ENCODE measurements at places on chromosomes 11 and 22.
A peak's percentile ranks its signal among the peaks of the same experiment; 100 is the strongest.

DNA sequence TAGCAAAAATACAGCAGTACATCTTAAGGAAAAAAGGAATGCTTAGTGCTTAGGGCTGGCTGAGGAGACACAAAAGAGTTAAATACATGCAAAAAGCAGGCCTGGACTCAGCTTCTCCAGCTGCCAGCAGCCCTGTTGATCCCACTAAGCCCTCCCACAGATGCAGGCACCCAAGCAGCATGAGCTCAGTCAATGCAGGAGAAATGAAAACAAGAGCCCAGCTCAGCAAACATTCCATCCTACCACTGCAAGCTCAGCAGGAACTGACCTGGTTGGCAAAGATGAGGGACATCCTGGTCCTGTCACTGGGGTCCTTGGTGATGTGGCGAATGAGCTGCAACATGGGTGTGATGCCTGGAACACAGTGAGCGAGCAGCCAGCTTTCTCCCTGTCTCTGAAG is 5.8 kb downstream of the CYB5R2 start:
- DNase-seq: no peak

- no peak for DNase-seq
These were observed 27.9 kb downstream of the EXPH5 start for GRCh38 chr11:108565653-108566052.

DNA sequence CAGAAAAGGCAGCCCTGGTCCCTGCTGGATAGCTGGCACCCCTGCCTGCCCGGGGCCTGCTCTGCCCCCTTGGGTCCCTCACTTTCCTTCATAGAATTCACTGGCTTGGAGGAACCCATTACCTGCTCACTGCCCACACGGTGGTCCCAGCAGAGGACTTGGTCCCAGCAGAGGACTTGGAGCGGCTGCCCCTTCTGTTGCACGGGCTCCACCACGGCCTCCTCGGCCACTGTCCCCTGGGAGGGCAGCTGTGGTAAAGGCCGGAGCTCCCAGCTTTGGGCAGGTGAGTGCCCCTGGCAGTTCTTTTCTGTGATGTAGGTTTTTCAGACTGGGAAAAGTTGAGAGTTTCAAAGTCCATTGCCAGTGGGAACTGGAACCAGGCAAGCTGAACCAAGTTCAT is 25.9 kb downstream of the BRSK2 start:
- no peak for DNase-seq

- DNase-seq: peak; percentile 82
These were observed at the start of gene ADM2 for GRCh38 chr22:50481440-50482106. ADM2 (plus strand) TSS chr22:50481543; CDS start chr22:50481848, 305 bp downstream.

- DNase-seq: no peak
These were observed 21.2 kb downstream of the ARL14EP start for GRCh38 chr11:30344085-30344484.

DNA sequence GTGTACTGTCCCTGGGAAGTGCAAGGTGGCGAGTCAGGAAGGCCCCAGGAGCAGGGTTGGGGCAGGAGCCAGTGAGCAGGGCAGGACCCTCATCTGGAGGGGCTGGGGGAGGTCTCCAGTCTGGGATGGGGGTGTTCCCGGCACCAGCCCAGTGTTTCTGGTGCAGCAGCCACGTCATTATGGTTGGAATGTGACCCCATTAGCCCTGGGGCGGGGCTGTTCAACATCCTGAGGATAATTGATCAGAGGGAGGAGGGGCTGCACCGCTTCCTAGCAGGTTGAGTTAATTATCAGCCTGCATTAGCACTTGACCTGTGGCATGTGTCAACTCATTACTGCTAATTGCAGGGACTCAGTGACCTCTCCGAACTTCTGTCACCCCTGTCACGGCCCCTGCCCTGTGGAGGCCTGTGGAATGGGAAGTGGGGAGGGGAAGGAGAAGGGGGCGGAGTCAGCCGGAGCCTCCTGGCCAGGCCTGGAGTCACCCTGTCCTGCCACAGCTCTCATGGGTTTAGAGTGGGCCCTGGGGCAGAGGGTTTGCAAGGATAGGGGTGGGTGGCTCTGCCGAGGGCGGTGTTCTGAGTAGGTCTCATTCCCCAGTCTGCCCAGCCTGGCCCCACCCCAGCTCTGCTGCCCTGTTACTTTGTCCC is 52.8 kb upstream of the CCDC188 start:
- DNase-seq: no peak

DNA sequence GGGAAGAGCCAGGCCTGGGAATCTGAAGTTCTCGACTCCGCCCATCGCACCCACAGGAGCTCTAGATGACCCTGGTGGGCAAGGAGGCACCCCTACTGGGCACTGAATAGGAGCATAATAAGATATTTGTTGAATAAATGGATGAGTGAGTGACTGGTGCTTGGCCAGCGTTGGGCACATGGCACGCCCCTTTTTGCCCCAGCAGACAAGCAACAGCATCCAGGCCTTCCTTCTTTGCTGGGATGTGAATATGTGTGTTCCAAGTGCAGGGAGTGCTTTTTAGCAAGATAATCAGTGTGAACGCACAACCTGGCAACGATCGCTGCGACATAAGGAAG is 443 bp upstream of the CELF1 start:
- no peak for DNase-seq

GRCh38 chr11:118319337-118319707 is 14.8 kb downstream of the CD3E start:
- DNase-seq: no peak

GRCh38 chr11:870418-870817 is 27.8 kb downstream of the TSPAN4 start:
- no peak for DNase-seq

DNA sequence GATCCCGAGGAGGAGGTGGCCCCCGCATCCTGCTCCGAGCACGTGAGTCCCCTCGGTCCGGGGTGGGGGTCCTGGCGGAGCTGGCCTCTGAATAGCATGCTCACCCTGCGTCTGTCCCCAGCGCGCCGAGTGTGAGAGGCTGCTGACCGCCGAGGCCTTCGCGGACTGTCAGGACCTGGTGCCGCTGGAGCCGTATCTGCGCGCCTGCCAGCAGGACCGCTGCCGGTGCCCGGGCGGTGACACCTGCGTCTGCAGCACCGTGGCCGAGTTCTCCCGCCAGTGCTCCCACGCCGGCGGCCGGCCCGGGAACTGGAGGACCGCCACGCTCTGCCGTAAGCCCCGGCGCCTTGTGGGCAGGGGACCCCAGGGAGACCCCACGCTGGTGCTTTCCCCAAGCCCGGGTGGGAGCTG is 3.5 kb downstream of the MUC2 start:
- no peak for DNase-seq

- no peak for DNase-seq
These were observed 23.5 kb downstream of the FZD4 start for GRCh38 chr11:86931548-86932258.

DNA sequence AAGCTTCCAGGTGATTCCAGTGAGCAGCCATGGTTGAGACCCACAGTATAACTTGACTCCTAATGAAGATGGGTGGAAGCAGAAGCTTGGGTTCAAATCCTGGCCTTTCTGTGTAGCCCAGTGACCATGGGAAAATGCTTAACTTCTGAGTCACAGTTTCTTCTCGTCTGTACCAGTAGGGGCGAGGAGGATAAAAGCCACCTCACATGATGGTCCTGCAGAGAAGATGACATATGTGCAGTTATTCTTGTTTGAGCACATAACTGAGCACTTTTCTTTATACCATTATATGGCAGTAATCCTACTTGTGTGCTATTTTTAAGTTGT is 4.9 kb downstream of the TMEM109 start:
- DNase-seq: no peak
